AG10803 (cell line): ENCODE measurements at places on chromosomes 13 and 19.

GRCh38 chr13:91745967-91746366 is 347.5 kb downstream of the GPC5 start:
- no peak for DNase-seq

- no peak for DNase-seq
Observed at GRCh38 chr19:813219-814151, 8.3 kb downstream of the PLPPR3 start.

GRCh38 chr13:18949970-18950369 is 231.7 kb downstream of the TUBA3C start:
- no peak for DNase-seq

DNA sequence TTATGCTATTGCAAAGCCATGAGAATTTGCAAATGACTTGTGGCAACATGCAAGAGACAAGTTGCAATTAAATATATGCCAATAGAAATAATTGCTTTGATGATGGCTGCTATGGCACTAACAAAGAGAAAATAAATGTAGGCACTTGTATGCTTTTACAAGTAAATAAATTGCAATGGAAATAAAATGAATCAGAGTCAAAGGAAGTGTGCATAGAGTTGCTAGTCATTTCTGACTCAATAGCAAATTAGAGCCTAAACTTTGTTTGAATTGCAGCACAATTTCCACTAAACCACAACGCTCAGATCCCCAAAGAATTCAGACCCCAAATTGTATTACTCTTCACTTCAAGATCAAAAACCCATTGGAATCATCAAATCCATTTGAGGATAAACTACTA is 792.1 kb upstream of the ARGLU1 start:
- DNase-seq, result no peak

GRCh38 chr13:51303882-51304281 is 35.6 kb upstream of the SERPINE3 start:
- no peak for DNase-seq

GRCh38 chr19:1282588-1283206 is 3.0 kb upstream of the EFNA2 start:
- DNase-seq, result no peak

DNA sequence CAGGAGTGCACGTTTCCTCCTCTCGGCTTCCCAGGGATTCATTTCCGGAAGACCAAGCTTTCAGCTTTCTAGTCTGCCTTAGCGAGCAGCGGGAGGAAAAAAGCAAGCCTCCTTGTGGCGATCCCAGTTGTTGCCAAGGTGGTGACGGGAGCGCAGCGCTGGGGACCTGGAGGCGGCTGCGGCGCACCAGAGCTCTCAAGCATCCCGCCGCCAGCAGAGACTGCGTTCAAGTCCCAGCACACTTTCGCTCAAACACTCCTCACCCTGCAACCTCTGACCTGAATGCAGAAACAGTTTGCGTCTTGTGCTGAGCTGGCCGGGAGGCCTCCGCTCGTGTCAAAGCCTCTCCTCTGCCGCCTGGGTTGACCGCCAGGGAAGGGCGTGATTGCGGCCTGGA is 4.9 kb downstream of the GSX1 start:
- peak; percentile 3 for DNase-seq

DNA sequence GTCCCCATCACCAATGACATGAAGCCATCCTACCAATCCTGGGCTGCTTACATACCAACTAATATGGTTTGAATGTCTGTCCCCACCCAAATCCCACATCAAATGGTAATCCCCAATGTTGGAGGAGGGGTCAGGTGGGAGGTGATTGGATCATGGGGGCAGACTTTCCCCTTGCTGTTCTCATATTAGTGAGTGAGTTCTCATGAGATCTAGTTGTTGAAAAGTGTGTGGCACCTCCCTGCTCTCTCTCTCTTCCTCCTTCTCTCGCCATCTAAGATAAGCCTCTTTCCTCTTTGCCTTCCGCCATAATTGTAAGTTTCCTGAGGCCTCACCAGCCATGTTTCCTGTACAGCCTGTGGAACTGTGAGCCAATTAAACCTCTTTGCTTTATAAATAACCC is 53.6 kb upstream of the FAM124A start:
- no peak for DNase-seq

DNA sequence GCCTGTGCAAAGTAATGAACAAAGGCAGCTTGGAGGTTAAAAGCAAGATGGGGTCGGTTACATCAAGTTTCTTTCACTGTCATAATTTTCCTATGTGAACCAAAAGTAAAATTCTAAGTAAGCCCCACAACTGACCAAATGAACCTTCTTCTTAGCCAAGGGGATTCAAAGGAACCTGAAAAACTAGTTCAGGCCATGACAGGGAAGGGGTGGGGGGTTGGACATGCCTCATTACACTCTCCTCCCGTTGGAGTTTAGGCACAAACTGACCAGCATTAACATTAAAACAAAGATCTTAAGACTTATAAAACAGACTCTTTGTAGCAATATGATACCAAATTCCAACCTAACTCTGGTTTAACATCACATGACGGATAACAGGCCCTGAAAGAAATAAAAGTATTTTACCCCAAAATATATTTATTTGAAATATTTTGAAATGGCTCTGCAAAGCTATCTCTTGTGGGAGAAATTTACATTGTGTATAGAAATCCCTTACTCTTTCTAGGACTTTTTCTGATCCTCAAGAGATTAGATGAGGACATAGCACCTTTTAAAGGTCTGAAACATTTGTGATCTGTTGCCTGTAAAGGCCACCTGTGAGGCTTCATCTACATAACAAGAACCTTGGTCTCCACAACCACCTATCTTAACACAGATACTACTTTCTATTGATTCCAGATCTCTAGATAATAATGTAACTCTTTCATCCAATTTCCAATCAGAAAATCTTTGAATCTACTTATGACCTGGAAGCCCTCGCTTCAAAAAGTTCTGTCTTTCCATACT is 1829.0 kb upstream of the MIR17HG start:
- DNase-seq, result no peak

DNA sequence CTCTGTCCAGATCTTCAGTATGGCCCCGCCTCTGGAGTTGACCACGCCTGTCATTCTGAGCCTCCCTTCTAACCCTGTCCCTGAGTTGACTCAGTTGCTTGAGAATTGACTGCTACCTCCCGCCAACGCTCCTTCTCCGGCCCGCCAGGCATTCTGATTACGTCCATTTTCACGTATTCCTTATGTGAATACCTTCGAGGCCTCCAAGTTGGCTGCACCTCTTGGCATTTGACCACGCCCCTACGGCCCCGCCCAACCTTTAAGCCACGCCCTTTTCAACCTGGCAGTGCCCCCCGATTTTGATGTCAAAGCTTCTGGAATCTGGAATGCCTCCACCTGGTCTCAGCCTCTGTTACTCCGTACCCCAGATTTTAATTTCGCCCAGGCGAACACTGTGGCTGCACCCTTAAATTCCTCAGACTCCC is 1.7 kb upstream of the EML2 start:
- DNase-seq, result no peak

DNA sequence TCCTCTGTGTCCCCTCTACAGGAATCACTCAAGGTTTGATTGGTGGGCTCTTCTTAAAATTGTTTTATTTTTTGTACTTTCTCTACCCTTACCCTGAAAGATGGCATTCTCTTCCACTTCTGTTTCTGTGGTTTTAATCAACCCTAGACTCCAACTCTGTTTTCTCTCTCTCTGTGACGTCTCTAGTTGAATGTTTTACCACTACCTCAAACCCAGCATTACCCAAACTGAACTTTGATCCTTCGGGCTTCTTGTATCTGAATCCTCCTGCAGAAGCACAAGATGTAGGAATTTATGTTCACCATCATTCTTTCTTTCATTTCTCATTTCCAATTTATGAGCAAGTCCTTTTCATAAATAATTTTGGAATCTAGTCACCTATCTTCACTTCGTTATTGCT is 39.9 kb downstream of the PCCA start:
- no peak for DNase-seq

DNA sequence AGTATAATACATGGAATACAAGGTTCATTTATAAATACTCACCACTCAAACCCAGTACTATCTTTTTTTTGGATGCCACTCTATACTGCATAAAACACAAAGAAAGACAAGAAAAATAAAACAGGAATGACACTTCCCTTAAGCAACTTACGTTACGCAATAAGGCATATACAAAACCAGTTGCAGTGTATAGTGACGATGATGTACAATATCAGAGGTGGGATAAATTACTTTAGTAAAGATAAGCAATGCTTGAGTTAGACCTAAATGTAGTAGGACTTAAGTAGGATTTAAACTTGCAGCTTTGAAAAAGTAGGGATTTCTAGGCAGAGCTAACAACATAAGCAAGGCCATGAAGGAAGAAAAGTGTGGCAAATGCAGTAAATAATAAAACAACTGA is 374.9 kb downstream of the SPRY2 start:
- DNase-seq, result no peak

DNA sequence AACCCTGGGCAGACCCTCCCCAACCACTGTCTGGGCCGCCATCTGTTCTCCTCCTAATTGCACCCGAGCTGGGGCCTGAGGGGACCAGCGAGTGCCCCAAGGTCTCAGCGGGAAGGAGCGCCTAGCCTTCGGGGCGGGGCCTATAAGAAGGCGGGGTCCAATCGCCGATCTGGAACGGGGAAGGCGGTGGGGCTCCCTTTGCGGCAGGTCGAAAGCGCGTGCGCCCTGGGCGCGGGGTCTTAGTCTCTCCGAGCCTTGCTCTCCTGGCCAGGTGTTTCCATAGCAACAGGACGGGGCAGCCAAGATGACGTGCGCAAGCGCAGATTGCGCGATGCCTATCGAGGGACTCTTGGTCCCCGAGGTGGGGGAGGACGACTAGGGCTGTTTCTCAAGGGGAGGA is 2.8 kb downstream of the MAST1 start:
- no peak for DNase-seq

DNA sequence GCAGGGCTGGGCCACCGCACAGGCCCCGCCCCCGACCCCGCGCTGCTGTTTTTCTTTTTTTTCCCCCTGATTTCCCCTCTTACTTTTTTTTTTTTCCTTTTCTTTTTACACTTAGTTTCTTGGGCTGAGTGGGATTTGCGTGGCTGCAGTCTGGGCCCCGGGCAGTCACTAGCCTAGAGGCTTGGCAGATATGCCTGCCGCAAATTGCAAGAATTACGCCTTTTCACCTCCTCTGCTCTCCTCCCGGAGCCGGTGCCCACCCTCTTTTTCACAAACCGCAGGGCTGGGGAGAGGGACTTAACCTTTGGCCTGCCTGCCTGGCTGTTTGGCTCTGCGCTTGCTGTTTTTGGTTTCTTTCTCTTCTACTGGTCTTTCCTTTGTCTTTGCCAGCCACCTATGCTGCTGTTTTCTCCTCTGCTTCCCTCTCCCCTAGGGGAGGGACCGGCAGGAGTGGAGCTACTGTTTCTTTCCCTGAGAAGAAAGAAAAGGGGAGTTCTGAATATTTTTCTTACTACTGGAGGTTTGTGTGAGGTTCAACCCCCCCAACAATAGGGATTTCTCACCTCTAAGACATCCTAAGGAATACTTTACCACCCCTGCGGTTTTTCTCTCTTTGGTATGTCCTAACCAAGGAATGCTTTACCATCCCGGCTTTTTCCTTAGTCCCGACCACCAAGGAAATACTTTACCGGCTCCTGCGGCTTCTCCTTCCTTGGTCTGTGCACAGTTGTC is 11.0 kb downstream of the ZNF552 start:
- peak; percentile 97 for DNase-seq

- DNase-seq, result no peak
Observed at GRCh38 chr19:46191972-46192371, 37.6 kb upstream of the IGFL1 start.

GRCh38 chr13:94416454-94417080 is 62.9 kb downstream of the DCT start:
- DNase-seq, result no peak

GRCh38 chr13:95235199-95235756 is 66.0 kb downstream of the ABCC4 start:
- no peak for DNase-seq

DNA sequence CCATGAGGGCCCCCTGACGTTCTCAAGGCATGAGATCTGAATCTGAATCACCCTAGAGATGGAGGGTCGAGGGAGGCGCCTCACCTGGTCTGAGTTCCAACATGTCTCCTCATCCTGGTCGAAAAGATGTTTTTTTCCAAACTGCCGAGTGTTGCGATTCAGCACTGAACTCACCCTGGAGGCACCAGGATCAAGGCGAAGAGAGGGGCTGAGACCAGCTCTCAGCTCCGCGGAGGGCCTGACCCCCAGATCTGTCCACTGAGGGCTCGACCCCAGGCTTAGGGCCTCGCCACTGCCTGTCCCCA is 555 bp downstream of the NR2C2AP start:
- DNase-seq, result no peak

- no peak for DNase-seq
Observed at GRCh38 chr13:55563267-55563666, 1577.5 kb upstream of the PRR20A start.

DNA sequence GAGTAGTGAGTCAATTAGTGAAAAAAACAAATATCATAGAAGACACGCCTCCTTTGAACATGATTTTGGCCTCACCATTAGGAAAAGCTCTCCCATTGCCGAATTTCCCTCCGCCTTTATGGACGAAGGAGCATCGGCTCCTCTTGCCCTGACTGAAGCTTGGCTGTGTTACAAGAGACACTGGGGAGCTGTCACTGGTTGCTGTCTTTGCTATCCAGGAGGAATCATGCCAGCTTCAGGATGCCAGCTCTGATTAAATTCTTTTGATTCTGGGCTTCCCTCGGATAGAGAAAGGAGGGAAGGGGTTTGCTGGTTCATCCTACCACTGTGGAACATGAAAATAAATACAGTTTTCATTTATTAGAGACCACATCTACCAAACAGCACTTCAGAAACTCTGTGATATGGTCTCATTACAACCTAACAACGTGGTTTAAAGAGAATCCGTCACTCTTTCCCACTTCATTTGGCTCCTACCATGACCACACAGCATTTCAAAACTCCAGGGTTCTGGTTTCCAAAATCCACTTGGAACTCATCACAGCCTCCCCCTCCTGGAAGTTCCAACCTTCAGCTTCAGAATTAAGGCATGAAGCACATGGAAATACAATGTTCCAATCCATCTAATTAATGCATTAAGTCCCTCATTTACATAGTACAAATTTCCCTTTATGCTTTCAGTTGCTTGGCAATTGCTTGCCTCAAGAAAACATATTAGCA is 446.0 kb downstream of the EFNB2 start:
- peak; percentile 15 for DNase-seq

DNA sequence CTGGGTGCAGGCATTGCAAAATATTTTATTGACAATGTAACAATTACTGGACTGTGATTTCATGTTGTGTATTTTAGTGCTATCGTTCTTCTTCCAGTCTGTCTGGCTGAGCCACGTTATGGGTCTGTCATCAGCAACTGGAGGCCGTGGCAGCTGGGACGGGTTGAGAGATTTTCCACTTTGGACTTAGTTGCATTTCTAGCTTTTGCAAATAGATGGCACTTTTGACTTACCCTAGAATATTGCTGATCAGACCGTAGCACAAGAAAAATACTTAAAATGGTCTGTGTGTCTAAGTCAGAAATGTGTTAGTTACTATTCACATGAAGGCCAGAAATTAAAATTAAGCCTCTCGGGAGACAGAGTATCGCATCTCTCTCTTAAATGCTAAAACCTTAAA is 211.1 kb downstream of the TEX29 start:
- peak; percentile 3 for DNase-seq
